ENCODE measurements at places on chromosomes 6 and 20.

DNA sequence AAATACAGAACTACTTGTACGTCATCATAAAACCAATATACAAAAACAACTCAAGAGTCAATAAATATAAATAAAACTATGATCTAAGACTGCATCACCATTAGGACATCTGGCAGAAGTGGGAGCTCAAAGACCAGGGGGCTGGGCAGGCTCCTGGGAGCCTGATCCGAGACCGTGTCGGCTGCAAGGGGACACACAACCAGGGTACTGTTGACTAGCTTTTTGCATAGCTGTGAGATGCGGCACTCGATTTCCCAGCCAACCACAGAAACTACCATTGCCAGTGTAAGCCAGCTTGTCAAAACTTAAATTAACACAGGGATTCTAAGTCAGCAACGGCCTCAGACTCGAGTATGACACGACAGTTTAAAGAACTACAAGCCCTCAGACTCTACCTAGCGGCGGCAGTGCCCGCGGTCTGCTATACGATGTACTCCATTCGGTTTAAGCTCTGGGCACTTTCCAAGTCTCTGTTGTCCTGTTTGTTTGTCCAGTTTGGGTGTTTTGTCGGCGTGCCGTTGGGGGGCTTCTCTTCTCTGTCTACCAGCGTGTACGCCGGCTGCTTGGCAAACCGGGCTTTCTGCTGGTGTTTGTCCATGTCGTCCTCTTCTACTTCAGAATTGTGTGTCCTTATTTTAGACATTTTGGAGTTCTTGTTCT, 34.6 kb downstream of the JAG1 start:
- no peak for DNase-seq

- DNase-seq = no peak
Observed at GRCh38 chr20:24360531-24360930, 108.9 kb upstream of the SYNDIG1 start.

DNA sequence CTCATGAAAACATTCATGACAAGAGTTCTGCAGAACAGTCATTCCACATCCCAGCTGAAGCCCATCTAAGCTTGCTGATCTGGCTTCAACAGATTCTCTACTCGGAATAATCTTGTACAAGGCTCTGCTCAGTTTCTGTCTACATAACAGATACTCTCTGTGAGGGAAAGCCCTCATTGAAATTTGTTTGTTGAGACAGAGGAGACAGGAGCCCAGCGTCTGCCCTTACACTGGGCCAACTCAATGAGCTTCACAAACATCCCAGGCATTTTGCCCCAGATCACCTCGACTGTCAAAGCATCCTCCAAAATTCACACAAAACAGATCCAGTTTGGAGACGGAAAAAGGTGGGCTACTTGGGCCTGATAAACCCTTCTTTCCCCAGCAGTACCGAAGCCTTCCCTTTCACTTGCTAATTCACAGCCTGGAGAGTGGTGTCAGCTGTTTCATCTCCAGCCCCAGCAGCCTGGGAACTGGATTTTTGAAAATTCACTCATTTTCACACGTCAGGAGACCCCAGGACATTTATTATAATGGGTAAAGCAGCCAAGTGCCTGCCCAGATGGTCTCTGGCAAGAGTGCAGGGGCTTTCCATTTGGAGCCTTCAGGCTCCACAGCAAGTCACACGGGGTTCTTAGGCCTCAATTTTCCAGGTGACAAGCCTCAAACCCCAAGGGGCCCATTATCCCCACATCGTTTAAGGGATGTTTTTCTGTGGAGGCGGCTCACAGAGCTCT, 7.3 kb downstream of the CCDC167 start:
- DNase-seq = no peak

- DNase-seq = no peak
Observed at GRCh38 chr6:132314432-132314831, 86.8 kb downstream of the MOXD1 start.

DNA sequence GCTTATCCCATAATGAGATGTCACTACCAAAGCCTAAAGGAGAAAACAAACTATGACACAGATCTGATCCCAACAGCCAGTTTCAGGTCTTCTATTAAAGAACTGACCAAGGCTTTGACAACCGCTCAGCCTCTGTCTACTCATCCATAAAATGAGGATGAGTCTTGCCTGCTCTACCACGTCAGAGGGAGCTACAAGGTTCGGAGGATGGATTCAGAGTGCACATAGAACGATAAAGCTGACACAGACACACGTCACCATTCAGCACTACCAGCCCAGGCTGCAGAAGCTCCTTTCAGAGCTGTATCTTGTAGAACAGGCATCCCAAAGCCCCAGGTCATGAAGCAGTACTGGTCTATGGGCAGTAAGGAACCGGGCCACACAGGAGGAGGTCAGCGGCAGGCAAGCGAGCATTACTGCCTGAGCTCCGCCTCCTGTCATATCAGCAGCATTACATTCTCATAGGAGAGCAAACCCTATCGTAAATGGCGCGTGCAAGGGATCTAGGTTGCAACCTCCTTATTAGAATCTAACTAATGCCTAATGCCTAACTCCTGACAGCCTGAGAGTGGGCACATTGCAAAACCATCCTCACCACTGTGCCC, 25.1 kb downstream of the KIF16B start:
- no peak for DNase-seq

GRCh38 chr6:23412770-23413169, 713.2 kb upstream of the NRSN1 start:
- DNase-seq = no peak

GRCh38 chr6:114304304-114304887, 38.4 kb downstream of the HS3ST5 start:
- no peak for DNase-seq
